ENCODE measurements at places on chromosomes 5 and 9.

- peak; percentile 46 for DNase-seq
Observed at GRCh38 chr5:131264451-131265099, 722 bp downstream of the CDC42SE2 start.

DNA sequence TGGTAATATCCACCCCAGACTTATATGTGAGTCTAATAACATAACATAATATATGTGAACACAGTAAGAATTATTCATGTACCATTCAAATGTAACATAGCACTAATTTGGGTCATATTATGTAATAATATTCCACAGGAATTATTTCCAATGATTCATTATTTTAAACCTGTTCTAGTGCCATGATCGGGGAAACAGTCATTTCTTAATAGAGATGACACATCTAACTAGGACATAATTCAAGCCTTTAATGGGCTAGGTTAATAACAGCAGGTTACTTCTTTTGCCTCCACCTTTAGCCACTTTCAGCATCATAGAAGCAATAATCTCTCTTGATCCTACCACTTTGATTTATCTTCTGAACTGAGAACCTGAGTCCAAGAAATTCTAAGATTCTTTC, 12.3 kb downstream of the SPINK9 start:
- DNase-seq = no peak

DNA sequence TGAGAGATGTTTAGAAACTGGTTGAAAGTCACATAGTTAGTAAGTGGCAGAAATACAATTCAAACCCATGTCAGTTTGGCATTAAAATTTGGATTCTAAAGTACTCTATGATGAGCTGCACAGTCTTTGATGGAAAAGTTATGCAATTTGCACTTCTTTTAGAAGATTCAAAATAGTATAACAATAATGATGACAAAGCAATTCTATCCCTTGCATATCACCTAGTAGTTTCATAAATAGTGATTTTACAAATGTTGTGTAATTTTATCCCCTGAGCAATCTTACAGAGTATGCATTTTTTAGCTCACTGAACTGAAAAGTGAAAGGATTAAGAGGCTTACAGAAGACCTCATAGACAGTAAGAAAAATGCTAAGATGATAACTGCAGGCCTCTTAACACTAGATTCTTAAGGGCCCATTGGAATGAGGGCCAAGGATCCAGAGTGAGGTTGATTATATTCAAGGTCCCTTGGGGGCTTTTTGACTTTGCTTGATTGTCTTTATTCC, 3.7 kb downstream of the C5orf46 start:
- DNase-seq = no peak

- peak; percentile 74 for DNase-seq
Observed at GRCh38 chr5:87944553-87945285, 323.9 kb downstream of the TMEM161B start.

DNA sequence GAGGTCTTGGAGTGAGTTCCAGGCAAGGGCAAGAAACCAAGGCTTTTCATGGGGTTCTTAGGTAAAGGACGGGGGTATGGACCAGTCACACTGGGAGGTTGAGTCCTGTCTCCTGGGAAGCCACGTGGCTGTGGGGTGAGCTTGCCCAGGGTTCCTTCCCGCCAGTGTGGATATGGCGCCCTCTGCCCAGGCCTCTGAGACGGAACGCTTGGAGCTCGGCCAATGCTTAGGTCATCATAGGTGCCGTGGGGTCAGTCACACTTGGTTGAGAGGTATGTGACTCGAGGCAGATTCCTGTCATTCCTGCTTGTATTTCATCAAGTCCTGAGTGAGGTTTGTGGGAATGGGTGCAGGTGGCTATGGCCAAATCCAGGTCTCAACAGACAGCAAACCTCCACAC, 46.2 kb downstream of the TENT4A start:
- peak; percentile 16 for DNase-seq

DNA sequence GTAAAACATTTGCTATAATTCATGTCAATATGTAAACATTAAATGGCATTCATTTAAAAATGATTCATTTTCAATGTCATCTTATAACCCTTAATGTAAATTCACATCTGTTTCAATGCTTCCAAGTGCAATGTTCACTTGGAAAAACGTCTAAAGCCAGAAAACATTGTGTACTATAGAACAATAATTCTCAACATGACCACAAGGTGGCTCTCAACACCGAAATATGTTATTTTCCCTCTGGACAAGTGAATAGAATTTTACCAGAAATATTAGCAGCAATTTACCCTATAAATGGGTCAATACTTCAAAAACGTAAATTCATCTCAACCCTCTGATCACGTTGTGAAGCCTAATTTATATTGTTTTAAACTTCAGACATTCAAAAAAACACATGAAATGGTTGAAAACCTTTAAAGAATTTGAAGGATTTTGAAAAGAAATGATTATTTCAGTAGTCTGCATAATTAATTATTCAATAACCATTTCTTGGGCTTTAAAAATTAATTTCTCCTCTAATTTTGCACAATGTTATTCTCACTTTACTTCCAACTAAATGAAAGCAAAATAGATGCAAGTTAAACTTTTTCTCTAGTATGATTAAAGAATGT, 11.0 kb downstream of the CDH10 start:
- DNase-seq = peak; percentile 45
